Tibial nerve (tissue), 4 donors: ENCODE measurements at places on chromosomes 7 and 10. TPM values are rescaled to one million over a fixed set of nuclear protein-coding genes. Genes with fewer than 3 reads are reported as not detected.

GRCh38 chr7:41315764-41316163, 387.1 kb downstream of the INHBA start:
- DNase-seq: no peak

DNA sequence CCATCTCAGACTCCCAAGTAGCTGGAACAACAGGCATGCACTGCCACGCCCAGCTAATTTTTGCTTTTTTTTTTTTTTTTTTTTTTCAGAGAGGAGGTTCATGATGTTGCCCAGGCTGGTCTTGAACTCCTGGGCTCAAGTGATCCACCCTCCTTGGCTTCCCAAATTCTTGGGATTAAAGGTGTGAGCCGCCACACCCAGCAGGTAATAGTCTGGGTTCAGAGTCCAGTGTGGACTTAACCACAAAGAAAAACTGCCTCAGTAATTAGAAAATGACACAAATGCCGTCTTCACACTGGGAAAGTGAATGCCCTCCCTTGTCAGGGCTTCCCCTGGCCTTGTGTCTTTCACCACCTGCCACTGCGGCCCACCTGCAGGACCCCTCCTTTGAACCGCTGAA, 101.1 kb downstream of the RAB11FIP2 start:
- DNase-seq: no peak

DNA sequence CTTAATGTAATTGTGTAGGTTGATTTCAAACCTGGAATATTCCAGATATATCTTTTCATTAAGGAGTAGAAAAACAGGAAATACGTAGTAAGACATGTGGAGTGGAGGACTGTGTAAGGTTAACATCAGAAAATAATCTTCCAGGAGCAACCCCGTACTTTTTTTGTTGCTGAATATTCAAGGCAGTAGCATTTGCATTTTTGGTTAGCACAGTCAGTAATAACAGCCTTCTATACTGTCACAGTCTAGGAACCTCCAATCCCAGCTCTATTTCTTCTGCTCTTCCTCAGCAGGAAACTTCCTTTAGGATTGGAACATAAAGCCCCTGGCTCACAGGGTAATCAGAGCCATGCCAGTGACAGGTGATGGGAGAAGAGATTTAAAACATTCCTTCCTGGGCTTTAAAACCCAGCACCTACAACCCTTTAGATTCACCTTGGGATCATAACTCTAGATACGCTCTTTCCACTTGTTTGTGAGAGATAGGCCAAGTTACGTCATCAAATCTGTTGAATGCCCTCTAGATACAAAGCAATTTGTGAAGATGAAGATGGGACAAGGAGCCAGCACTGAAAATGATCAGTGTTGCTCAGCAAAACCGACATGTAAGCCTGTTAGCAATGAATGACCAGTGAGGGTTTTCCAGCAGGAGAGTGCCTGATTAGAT, 248.5 kb upstream of the NPY start:
- no peak for DNase-seq

GRCh38 chr10:124018886-124019525, 74.4 kb downstream of the CHST15 start:
- no peak for DNase-seq

DNA sequence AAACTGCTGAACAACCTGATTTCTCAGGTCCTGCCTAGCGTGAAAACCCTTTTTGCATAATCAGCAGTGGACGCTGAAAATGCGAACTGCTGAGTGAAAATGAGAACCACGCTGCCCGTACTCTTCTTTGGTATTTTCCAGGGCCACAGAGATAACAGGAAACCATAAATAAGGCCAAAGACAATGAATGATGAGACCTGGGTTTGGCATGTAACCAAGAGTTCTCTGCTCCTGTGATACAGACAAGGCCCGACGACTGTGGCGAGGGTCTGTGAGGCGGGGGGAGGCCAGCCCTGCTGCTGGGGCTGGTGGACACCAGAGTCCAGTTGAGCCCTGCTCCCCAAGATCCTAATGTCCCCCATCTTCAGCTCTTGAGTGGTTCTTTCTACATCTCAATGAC, 236.0 kb downstream of the WDR11 start:
- no peak for DNase-seq

GRCh38 chr7:12351843-12352242, 51.8 kb downstream of the VWDE start:
- no peak for DNase-seq

- no peak for DNase-seq
Observed at GRCh38 chr10:57955076-57955475, 312.6 kb downstream of the IPMK start.

DNA sequence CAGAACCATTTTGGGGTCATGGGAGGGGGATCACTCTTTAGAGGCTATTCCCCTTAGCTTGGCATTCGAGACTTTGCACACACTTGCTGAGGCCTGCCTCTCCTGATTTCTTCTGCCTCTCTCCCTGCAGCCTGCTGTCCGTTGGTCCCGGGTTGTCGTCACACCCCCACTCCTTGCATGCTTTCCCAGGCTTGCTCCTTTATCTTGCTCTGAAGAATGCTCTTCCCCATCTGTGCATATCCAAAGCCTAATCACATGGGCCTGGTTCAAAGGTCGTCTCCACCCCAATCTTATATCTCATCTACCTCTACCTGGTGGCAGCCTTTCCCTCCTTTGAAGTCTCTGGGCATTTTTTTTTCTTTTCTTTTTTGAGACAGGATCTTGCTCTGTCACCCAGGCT, 24.3 kb upstream of the EMX2 start:
- DNase-seq: no peak

DNA sequence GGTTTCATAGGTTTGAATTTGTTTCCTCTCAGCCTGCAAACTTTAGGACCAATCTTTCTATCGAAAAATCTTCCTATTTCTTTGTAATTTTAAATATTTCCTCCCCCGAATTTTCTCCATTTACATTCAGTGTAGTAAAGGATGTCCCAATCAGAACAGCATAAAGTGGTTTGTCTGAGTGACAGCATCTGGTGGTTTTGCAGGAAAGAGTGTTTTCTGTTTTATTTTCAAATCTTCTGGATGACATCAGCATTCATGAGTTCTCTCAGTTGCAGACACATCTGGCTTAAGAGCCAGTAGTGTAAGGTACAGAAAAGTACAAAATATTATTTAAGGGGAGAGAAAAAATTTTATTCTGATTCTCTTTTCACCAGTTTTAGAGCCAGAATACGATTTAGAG, 634.8 kb downstream of the PHTF2 start:
- no peak for DNase-seq

DNA sequence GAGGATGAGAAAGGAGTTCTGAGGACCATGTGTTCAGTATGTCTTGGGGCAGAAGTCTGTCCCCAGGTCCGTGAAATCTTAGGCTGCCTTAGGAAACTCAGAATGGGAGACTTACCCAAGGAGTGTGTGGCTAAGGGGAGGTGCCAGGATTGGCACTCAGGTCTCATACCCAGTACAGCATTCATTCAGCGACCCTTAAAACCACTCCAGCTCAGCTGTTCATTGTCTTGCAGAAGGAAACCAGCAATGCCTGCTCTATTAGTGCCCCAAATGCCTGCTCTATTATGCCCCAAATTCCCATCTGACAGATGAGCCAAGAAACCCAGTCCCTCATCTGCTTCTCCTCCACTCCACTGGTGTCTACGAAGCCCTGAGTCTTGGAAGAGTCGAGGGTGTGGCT, 147.8 kb downstream of the NEURL1 start:
- DNase-seq: no peak

GRCh38 chr7:139441961-139442360, 41.5 kb downstream of the KLRG2 start:
- no peak for DNase-seq

GRCh38 chr10:132542086-132542775, 4.6 kb downstream of the INPP5A start:
- DNase-seq: no peak

DNA sequence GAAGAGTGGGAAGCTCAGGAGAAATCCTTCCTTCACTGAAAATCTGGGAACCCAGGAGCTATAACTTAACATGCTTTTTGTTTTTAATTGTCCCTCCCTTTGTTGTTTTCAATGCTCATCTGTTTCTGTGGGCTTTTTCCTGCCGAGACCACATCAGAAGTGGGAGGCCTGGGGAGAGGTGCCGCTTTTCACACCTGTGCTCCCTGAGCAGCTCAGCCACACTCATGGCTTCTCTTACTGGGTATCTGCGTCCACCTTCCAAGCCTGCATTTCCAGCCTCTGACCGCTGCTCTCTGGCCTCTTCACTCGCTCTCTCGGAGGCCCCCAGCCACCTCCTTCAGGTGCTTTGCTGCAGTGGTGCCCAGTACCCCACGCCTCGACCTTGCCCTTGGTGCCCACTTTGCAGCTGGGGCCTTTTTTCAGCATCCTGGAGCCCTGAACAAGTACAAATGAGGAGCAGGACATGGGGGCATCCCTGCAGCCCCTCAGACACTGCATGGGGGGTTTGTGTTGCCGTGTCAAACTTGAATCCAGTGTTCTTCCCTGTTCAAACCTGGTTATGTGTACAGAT, 9.9 kb downstream of the C7orf57 start:
- DNase-seq: no peak

DNA sequence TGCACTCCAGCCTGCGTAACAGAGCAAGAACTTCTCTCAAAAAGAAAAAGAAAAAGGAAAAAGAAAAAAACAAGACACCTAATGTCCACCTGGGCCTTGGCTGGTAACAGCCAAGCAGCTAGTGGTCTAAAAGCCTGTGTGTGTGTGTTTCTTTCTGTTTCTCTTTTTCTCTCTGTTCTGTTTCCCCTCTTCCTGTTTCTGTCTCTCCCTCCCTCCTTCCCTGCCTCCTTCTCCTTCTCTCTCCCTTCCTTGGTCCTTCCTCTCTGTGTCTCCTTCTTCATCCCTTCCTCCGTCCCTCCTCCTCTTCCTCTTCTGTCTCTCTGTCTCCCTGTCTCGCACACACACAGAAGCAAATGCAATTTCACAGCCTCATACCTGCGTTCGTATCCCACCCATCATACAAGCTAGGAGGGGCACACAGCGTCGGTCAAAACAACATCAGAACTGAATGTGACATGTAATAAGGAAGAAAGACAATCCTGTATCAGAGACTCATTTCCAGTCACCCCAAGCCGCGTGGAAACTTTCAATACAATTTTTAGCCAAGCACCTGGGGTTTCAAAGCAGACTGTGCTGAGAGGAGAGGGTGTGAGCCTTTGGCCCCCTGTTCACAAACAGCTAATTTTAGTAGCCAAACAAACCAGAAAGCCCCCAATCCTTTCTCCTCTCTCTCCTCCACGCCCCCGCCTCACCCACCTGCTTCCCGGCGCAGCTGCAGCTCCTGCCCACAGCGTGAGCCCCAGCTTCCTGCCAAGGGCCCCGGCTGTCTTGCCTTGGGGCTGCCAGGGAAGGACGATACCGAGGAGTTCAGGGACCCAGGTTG, 50.2 kb upstream of the GNA12 start:
- DNase-seq: no peak

GRCh38 chr10:90675621-90676020, 182.2 kb downstream of the HTR7 start:
- DNase-seq: no peak

DNA sequence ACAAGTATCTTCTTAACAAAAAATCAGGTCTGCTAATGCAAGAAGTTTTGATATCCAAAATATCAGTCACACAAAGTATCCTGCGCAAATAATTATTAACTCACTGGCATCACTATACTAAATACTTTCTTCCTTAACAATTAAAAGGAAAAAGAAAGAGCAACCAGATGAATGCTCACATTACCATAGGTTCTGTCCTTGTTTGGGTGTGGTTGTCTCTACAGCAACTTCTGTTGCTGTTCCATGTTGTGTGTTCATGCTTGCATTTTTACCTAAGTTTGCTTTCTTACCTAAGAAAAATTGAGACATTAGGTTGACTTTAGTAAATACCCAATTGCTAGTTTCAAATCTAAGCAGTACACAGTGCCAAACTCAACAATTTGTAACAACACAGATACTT, 32.5 kb downstream of the FZD9 start:
- DNase-seq: no peak

DNA sequence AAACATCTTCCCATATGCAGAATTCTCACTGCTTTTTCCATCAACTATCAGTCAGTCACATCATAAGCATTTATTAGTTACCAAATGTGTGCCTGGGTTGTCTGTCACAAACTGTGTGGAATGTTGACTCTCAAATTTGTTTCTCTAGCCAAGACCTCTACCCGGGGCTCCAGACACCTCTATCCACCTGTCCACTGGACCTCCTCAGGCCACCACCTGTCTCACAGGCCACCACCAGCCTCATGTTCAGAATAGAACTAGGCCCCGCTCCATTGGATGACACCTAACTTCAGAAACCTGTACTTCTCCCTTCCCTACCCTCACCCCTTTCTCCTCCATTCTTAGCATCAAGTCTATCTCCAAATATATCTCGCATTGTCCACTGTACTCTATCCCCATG, 176.9 kb downstream of the CHN2 start:
- DNase-seq: no peak

GRCh38 chr10:35911954-35912353, 269.9 kb upstream of the FZD8 start:
- no peak for DNase-seq

DNA sequence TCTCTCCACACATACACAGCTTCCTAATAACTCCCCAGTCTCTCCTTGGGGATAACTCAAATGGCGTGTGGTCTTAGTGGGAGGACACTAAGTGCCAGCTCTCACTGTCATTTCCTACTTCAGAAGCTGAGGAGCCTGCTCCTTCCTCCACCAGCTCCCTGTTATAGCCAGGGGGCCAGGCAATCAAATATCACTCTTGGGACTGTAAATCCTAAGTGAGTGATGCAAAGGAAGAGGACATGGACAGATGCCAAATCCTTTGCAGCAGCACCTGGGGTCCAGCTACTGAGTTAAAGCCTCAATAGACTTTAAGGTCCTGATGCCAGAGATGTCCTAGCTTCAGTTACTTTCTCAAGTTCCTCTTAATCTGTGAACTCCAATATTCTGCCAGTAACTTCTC, 34.1 kb downstream of the SEM1 start:
- DNase-seq: no peak

- DNase-seq: no peak
Observed at GRCh38 chr7:106223156-106223555, 61.6 kb downstream of the NAMPT start.

DNA sequence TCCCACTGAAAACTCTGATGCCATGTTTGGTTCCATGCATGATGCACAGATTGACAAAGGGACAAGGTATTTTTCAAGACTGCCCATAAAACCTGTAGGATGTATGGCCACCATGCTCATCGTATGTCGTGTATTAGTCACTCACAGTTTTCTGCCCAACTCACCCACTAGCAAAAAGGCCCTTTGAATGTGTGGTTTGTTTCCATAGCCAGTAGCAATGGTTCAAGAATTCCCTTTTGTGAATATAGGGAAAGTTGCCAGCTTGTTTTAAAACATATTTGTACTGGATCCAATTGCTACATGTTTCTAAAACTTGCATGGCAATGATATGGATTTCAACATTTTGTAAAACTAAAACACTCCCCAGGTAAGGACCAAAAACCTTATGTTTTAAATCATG, 280.9 kb upstream of the YAE1 start:
- no peak for DNase-seq

ATG9B gene
- not detected for total RNA-seq

PNLIP gene
- total RNA-seq: 3.3 TPM

HPSE2 gene
- total RNA-seq: not detected

COL17A1 gene
- under 0.01 TPM for total RNA-seq

STEAP1 gene
- total RNA-seq: 3.6 TPM

BMPER gene
- total RNA-seq: 33.3 TPM

CTAGE4 gene
- 3.1 TPM for total RNA-seq

DNAJC12 gene
- 2.0 TPM for total RNA-seq

GPRIN2 gene
- total RNA-seq: 2.8 TPM

MGMT gene
- total RNA-seq: 32.2 TPM

EVX1 gene
- not detected for total RNA-seq

ZPBP gene
- not detected for total RNA-seq

PON3 gene
- total RNA-seq: 3.1 TPM
